ENCODE measurements at places on chromosomes 2 and 18.

- no peak for DNase-seq
Observed at GRCh38 chr2:79713131-79713785, 200.4 kb downstream of the CTNNA2 start.

GRCh38 chr2:121382744-121383143 lies 97.7 kb upstream of the TFCP2L1 start:
- no peak for DNase-seq

DNA sequence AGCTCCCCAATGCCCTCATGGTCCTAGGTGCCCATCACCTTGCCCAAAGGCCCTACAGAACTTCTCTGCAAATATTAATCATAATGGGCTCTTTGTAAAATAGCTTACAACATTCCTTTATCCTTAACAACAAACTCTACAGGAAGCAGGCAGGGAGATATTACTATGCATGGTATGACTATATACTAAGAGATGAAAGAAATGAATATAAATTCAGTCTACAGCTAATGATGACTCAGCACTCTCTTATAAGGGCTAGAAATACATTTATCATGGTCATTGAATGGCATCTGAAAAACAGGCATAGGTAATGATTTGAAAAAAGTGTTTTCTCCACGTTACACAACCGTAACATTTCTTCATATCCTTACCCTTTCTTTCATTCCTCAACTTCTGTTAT lies 254.8 kb upstream of the DSEL start:
- no peak for DNase-seq

DNA sequence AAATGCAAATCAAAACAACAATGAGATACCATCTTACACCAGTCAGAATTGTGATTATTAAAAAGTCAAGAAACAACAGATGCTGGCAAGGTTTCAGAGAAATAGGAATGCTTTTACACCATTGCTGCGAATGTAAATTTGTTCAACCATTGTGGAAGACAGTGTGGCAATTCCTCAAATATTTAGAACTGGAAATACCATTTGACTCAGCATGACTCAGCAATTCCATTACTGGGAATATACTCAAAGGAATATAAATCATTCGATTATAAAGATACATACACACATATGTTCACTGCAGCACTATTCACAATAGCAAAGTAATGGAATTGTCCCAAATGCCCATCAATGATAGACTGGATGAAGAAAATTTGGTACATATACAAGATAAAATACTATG lies 516.7 kb downstream of the ERBB4 start:
- no peak for DNase-seq

- DNase-seq = no peak
Observed at GRCh38 chr2:238286551-238286950, 1.9 kb downstream of the PER2 start.
